ENCODE measurements at places on chromosomes 6 and 20.
A peak's percentile ranks its signal among the peaks of the same experiment; 100 is the strongest.

DNA sequence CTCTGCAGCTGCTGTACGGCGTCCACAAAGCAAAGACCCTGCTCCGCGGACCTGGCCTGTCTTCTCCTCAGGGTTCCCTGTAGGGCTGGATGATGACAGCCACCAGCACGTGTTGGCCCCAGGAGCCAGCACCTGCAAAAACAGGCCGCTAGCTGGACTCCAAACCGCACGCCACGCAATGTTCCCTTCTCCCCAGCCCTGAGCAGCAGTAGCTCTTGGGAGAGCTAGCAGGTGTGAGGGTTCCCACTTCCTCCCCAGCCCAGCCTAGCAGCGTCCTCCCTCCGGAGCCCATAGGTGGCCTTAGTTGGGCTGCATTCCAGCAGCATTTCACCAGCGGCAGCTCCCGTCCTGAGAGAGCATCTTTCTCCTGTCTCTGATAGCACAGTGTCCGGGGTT lies 42.3 kb downstream of the DACT2 start:
- DNase-seq = no peak

GRCh38 chr6:66664112-66664511 lies 957.1 kb upstream of the EYS start:
- DNase-seq = no peak

DNA sequence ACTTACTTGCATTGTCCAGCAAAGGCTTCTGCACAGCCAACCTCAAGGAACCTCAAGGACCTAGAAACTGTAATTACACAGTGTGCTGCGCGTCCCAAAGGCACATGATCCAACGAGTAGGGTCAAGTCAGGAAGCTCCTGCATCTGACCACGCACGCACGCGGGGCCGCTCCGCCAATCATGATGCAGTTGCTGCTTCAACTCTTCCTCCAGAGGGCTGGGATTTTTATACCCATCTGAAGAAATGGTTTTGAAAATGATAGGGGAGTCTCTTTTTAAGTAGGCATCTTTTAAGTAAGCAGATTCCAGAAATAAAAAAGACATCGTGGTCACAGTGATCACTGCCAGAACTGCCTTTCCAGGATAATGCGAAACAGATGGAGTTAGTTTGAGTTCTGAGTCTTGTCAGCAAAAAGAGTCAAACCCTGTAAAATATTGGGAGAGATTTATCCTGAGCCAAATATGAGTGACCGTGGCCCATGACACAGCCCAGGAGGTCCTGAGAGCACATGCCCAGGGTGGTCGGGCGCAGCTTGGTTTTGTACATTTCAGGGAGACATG lies 34.0 kb downstream of the KIF25 start:
- DNase-seq = no peak

- DNase-seq = no peak
Measured at GRCh38 chr20:47989957-47990356, 204.7 kb upstream of the SULF2 start.

GRCh38 chr6:160180706-160181105 lies 59.1 kb downstream of the SLC22A1 start:
- DNase-seq = no peak

DNA sequence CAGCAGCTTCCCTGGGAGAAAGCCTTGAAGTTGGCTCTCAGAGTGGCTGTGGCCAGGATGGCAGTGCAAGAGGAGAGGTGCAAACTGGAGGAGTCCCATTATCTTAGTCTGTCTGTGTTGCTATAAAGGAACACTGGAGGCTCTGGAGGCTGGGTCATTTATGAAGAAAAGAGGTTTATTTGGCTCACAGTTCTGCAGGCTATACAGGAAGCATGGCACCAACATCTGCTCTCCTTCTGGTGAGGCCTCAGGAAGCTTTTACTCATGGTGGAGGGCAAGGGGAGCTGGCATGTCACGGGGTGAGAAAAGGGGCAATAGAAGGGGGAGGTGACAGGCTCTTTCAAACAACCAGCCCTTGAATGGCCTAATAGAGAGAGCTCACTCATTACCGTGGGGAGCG lies 47.1 kb downstream of the PSMG4 start:
- DNase-seq = no peak

GRCh38 chr6:1215023-1215422 lies 96.9 kb upstream of the FOXQ1 start:
- DNase-seq = no peak

DNA sequence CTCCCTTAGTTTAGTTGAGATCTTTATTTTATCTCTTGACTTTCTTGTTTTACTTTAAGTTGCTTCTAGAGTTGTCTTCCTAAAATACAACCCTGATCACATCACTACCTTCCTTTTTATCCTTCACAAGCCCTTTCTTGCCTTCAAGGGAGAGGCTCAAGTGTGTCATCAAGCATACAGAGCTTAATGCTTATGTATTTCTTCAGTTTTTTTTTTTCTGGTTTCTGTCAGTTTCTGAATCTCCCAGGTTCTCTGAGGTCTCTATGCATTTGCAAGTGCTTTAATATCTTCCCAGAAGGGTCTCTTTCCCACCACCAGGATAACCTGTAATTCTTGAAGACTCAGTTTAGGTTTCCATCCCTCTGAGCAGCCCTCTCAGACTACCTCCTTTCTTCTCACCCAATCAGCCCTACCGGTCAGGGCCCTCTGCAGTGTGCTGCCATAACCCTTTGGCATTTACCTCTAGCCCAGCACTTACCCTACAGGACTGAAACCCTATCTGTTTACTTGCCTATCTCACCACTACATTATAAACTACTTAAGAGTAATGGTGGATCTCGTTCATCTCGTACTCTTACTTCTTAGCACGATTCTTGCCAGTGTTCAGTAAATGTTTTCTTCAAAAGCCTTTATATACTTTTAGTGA lies 36.9 kb downstream of the EYA4 start:
- no peak for DNase-seq

GRCh38 chr6:45369870-45370269 lies 7.9 kb downstream of the SUPT3H start:
- DNase-seq = no peak

DNA sequence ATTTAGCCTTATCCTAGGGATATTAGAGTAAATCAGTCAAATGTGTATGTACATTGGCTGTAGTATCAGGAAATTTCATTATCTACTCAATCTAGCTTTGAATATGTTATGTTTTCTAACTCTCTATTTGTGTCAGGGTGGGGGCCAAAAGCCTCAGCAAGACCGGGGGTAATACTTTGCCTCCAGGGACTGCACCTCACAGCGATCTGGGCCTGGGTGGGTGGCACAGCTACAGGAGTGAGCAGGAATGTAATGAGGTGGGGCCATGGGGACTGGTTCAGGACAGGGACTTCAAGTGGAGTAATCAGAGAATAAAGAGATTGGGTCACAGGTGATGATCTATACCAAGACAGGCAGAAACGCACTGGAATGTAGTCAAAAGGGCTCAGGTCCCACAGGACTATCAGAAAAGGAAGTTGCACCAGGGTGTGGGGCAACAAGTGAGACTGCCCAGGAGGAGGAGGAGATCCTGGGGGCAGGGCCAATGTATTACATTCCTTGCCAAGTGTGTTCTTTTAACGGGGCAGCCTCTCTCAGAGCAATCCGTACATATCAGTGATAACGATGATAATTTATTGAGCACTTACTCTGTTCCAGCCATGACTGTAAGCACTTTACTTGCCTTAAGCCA lies 54.0 kb downstream of the PIGU start:
- no peak for DNase-seq

DNA sequence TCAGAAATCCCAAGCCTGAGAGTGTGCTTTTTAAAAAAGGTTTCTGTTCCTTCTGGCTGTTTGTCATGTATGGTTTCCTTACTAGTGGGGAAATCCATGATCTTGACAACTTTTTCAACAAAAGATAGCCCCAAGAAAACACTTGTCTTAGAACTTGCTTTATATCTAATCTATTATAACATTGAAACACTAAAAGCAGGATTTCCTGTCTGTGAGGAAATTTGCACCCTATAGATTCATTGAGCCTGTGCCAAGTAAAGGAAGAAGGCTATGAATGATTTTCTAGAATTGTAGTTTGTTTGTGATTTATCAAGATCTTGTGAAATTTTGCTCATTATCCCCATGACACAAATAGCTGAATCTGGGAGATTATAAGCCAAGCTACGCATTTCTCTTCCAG lies 238.6 kb upstream of the RIN2 start:
- DNase-seq = no peak

GRCh38 chr6:14696367-14696766 lies 549.5 kb upstream of the JARID2 start:
- no peak for DNase-seq

DNA sequence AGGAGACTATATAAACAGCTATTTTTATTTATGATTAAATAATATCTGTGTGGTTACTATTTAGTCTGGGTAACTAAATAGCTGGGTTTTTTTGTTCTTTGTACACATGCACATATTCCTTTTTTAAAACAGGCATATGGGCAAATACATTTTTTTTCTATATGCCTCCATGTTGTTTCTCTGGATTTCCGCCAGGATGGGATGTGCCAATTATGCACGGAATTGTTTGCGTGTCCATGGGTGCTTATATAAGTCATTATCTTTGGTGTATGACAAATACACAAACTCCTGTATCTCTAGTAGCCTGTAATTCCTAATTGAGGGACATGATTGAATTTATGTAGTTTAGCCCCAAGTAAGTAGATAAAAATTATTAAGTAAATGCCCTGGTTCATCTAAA lies 226.9 kb downstream of the BCKDHB start:
- peak; percentile 23 for DNase-seq

DNA sequence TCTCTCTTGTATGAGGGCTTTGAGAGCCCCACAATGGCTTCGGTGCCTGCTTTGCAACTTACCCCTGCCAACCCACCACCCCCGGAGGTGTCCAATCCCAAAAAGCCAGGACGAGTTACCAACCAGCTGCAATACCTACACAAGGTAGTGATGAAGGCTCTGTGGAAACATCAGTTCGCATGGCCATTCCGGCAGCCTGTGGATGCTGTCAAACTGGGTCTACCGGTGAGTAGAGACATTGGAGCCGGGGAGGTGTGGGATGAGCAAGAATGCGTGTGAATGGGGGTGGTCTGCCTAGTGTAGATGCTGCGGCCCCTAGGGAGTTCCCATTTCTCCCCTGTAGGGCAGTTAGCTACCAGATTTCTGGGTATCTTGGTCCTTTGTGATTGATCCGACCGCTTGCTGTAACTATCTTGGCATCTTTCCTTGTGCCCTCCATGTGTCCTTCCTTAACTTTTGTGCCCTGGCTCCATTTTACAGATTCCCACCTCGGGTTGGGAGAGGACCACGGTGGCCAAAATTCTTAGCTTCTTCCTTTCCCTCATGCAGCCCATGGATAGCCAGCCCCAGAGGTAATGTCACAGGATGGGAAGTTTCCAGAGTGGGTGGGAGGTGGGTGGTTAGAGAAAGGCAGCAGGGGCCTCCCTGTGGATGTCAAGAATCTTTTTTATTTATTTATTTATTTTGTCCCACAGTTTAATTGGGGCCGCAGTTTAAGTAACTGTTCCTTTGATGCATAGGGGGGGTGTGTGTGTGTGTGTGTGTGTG lies 6.3 kb downstream of the BRD2 start:
- peak; percentile 21 for DNase-seq

GRCh38 chr6:158506601-158507000 lies 53.3 kb upstream of the TMEM181 start:
- DNase-seq = peak; percentile 65

GRCh38 chr6:99589290-99589672 lies 17.4 kb upstream of the PRDM13 start:
- DNase-seq = peak; percentile 58

DNA sequence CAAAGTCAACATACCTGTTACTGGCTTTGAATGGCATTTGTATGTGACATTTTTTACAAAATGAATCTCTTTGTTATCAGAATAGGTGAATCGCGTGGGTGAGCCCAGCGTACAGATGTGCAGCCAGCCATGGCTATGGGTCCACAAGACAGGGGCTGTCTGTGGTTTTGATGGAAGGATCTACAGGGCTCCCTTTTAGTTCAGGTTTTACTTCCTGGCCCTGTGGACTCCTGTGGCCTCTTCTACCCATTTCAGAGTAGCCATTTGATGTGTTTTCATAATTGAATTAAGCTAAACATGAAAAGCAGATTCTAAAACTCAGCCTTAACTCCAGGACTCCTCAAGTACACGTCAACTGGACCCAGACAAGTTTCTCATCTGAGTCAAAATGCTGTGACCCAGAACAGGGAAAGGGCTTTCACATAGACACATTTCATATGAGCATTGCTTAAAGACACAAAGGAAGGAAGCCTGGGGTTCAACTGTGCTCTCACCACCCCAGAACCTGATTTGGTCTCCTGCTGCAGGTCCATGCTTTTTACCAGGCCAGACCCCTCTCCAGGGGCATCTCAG lies 105.3 kb upstream of the NAA20 start:
- DNase-seq = no peak

DNA sequence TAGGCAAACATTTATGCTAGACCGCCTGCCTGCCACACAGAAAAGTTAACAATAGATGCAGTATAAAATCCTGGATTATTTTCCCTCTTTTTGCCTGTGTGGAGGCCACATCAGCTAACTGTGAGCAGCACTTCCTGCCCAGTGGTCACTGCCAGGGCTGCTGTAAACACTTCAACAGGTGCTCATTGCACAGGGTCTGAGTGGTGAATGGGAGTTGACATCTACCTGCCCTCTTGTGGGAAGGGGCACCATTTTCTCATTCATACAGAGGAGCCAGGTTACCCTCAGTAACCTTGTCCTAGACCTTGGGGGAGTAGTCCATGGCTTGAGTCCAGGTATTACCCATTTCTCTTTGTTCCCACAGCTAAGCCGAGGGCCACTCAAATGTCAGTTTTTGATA lies 235.3 kb downstream of the TMEM242 start:
- DNase-seq = no peak

DNA sequence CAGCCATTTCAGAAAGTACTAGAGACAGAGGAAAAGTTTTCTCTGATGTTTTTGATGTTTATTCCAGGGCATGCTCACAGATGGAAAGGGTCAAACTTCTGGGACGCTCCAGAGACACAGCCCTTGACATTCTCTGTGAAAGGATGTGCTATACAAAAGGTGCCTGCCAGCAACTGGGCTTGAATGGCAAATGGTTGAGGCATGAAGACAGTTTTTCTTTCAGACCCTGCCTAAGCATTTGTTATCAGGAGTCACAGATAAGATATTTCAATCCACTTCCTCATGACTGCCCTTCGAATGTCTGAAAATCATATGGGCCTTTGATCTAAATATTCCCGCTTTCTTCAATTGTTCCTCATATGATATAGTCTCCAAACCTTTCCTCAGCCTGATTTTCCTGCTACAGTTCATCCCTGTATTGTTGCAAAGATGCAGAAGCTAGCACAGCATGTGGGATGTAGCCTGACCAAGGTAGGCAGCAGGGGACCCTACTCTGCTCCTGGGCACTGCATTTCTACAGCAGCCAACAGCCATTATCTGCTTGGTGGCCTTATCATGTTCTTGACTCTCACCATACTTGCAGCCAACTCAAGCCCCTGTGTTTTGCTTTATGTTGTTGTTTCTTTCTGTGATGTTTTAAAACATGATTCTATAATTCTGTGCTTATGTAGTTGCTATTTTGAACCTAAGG lies 14.6 kb upstream of the TXLNB start:
- DNase-seq = no peak

DNA sequence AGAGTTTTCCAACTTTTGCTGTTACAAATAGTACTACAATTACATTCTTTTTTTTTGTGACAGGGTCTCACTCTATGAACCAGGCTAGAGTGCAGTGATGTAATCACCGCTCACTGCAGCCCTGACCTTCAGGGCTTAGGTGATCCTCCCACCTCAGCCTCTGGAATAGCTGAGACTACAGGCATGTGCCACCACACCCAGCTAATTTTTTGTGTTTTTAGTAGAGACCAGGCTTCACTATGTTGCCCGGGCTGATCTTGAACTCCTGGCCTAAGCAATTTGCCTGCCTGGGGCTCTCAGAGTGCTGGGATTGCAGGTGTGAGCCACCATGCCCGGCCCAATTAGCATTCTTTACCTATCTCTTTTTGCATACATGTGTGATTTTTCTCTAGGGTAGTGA lies 12.5 kb downstream of the ATRN start:
- DNase-seq = no peak

Data from HAP-1 (cell line).